ENCODE measurements at places on chromosomes 4 and X. TPM values are rescaled to one million over a fixed set of nuclear protein-coding genes. Genes with fewer than 3 reads are reported as not detected.
A peak's percentile ranks its signal among the peaks of the same experiment; 100 is the strongest.

- DNase-seq = no peak
Measured at GRCh38 chr4:82744284-82744968, 54.2 kb downstream of the SCD5 start.

DNA sequence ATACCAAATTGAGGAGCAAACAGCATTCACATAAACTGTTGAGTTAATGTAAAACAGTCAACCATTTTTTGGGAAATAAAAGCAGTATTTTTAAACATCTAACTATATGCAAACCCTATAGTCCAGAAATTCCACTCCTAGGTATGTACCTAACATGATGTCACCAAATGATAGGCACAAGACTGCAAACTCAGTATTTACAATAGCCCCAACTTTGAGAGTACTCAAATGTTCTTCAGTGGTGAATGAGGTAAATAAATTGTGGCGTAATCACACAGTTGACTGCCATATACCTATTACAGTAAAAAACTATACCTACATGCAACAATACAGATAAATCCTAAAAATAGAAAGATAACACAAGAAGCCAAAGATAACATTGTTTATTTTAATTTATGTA is 1243.8 kb upstream of the ADGRL3 start:
- DNase-seq = no peak

DNA sequence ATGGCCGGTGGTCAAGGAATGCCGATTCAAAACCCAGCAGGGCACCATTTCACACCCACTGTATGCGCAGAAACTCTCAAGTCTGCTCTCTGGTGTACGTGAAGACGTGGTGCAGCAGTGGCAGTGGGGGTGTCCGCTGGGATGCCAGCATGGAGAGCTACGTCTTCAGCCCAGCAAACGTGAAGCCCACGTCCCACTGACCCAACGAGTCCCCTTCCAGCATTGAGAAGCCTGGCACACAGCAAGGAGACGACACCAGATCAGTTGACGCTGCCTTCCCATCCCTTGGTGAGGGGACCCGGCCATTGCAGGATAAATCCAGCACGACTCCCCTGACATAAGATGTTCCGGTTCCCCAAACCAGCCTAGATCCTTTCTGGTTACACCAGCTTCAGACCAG is 2.2 kb upstream of the PLXNB3 start:
- DNase-seq = no peak

GRCh38 chrX:123830309-123830708 is 29.5 kb upstream of the XIAP start:
- no peak for DNase-seq

- DNase-seq = peak; percentile 53
Measured at GRCh38 chr4:154928640-154929257, 147.7 kb downstream of the RBM46 start.

GRCh38 chr4:182916483-182917181 is 554 bp downstream of the DCTD start:
- DNase-seq = peak; percentile 66

DNA sequence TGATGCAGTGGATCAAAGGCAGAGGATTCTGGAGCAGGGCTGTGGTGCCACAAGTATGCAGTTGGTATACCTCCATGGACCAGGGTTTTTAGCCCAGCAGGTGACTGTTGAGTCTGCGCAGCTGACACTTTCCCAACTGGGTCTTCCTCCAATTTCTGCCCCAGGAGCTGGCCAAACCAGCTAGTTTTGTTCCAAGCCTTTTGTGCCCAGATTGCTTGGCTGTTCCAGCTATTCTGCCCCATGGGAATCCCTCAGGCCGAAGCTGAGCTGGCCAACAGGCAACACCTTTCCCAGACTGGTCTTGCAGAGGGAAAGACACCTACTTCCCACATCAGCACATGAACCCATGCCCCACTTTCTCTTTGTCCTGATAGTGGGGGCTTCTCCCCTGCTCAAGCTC is 22.8 kb upstream of the ANKRD17 start:
- no peak for DNase-seq

- DNase-seq = no peak
Measured at GRCh38 chr4:15368856-15369255, 59.0 kb upstream of the C1QTNF7 start.

DNA sequence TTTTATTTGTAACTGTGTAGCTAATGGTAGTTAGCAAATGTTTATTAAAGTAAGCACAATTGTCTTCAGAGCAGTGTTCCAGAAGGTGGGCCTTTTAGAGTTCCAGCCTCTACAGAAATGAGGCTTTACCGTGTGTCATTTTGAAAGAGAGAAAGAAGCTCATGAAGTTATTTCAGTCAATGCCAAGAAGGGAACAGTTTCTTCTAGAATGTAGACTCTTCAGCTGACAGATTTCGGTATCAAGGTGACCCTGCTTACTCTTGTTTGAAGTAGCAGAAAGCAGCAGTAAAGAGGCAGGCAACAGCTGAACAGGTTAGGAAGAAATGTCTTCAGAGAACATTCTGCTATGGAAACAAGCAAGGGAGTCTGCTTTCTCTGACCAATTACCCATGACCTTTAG is 93.6 kb downstream of the TASL start:
- DNase-seq = no peak

- DNase-seq = no peak
Measured at GRCh38 chrX:68443155-68443868, 10.0 kb upstream of the OPHN1 start.

DNA sequence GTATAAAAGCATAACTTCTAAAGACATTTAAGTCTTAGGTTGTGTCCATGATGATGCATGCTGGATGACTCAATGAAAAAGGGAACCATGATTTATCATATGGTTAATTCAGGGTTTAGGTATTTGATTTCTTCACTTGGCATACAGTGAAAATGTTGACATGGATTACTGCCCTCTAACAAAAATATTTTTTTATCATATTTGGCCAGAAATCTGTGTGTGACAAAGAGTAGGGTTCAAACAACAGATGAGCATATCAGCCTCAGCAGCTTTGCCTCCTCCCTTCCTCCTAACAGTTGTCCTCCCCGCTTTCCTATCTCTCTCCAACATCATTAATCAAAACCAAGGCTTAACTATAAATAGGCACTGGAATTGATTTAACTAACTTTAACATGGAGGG is 46.3 kb downstream of the ARHGAP6 start:
- DNase-seq = no peak

- DNase-seq = no peak
Measured at GRCh38 chr4:151652841-151653547, 107.8 kb downstream of the GATB start.

DNA sequence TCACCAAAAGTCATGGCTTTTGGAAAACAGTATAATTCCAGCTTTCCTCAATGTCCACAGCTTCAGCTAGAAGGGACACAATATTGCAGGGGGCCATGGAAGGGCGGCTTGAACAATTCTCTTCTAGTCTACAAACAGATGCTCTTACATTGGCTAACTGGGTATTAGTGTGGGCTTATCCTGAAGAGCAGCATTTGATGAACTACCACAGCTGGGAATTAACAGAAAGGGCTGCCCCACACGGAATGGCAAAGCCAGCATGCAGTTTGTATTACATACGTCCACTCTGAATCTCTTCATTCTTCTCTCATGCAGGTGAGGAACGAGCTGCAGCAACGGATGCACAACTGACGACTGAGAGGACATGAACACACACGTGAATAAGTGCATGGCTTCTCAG is 13.0 kb upstream of the PDCL2 start:
- no peak for DNase-seq

- DNase-seq = peak; percentile 13
Measured at GRCh38 chr4:25795566-25796454, 67.0 kb downstream of the SEL1L3 start.

DNA sequence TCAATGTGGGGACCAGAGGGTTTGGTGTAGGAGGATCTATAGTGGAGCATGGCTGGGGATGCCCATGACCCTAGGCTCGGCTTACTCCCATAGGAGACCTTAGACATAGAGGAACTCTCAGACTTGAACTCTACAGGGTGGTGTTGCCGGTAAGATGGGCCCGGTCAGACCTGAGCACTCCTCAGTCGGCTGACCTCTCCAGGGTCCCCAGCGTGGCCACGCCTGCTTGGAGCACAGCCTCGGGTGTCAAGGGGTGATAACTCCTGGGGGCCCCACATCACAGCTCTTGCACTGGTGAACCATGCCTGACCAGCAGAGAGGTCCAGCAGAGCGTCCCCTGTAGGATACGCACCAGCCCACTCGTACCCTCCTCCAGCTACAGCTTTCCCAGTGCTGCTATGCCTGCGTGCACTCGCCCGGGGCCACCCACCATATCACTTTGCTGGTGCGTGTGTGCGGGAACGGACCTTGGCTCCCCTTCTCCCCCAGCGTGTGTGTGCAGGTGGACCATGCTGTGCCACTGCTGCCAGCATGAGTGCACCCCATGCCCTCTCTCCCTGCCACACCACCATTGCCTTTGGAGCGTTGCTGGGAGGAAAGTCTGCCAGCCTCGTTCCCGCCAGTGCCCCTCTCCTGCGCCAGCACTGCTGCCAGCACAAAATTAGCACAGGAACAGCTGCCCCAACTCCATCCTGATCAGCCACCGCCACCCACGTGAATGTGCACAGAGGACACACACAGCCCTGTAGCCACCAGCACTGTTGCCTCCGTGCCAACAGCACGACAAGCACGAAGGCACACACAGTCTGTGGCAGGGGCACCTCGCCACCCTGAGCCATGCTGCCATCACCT is 806.6 kb downstream of the GLUD2 start:
- no peak for DNase-seq

- DNase-seq = no peak
Measured at GRCh38 chr4:152382057-152382785, 153.7 kb downstream of the FBXW7 start.

DNA sequence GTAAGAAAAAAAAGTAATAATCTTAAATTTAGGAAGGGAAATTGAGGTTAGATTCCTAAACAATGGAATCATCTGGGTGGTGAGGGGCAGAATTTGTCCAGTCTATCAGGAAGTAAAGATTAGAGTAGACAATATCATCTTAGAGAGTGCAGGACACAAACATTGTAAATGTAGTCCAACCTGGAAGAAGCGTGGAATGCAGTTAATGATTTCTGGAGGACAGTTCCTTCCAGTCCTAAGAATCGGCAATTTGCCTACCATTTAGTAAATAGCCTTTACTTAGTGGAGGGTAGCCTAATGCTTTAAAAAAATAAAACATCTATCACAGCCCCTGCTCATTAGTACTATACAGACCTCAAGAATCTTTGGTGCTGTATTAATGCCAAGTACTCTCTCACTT is 147.5 kb upstream of the TTC29 start:
- no peak for DNase-seq

DNA sequence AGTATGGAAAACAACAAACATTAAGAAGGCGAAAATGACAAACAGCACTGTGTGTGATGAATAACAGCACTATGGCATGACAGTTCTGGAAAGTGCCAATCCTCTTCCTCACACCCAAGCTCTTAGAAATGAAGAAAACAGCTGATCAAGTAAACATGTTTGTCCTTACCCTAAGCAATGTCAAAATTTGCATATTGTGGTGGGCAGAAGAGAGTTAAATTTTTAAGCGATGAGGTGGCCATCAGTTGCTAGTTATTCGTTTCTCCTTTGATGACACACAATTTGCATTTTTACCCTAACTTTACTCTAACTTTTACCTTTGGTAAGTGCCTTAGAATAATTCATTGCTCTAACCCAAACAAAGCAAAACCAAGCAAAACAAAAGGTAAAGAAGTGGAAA is 8.8 kb downstream of the PROM1 start:
- DNase-seq = no peak

DNA sequence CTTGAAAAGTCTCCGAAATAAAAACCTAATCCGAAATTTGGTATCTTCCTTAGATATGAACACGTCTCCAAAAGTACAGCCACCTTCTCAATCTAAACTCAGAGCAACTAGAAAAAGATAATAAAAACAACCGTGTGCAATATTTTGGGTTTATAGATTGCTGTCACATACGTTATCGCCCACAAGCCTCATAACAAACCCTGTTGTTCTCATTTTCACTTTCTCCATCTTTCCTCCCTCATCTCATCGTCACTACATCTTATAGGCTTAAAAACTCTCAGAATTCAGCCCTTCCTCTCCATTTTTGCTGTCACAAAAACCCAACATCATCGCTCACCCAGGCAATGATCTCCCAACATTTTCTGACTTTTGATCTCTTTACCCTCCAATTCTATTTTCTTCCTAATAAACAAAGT is 448 bp upstream of the SCFD2 start:
- no peak for DNase-seq

- no peak for DNase-seq
Measured at GRCh38 chrX:135194684-135195083, 23.5 kb upstream of the CT55 start.

- DNase-seq = peak; percentile 57
Measured at GRCh38 chrX:66638591-66639500, at the start of gene EDA2R. Gene EDA2R (minus strand): TSS chrX:66639078. CDS start chrX:66616020, 23,058 bp downstream.

DNA sequence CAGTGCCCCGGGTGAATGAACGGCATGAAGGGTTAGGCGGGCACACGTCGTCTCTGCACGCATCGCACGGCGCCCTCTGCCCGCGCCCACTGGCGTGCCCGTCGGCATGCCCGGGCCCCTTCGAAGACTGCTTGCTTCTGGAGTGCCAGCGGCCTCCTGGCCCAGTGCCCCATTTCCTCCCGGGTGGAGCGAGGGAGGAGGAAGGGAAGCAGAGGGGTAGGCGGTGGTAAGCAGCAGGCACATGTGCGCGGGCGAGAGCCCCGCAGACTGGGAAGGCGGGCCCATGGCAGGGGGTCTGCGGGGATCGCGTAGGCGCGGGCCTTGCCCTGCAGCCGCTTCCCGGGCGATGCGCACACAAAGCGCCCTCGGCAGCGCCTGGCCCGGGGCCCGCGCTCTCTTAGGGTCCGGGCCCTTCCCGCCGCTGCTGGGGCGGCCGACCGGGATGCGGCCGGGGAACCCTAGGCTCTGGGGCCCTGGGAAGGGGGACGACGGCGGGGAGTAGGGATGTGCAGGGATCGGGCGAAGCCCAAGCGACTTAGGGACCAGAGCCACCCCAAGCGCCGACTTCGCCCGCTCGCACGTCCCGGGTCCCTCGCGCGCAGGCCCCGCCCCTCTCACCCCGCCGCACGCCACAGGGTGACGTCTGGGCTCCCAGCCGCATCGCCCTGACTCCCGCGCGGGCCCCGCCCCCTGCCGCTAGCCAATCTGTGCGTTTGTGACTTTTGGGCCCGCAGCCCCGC is 866 bp upstream of the EMD start:
- peak; percentile 29 for DNase-seq

- DNase-seq = no peak
Measured at GRCh38 chr4:86556791-86557415, 37.2 kb upstream of the PTPN13 start.

- no peak for DNase-seq
Measured at GRCh38 chr4:71540749-71541269, 202.0 kb downstream of the SLC4A4 start.

GRCh38 chrX:68345025-68345424 is 88.3 kb downstream of the OPHN1 start:
- DNase-seq = no peak

ASB9 gene
- 88.8 TPM for total RNA-seq

LEF1 gene
- total RNA-seq = 37.1 TPM

SLC2A9 gene
- 7.5 TPM for total RNA-seq

PTCHD1 gene
- 0.94 TPM for total RNA-seq

MAGIX gene
- 3.1 TPM for total RNA-seq

MUC7 gene
- not detected for total RNA-seq

SRPK3 gene
- 2.2 TPM for total RNA-seq

ARMCX4 gene
- total RNA-seq = 13.3 TPM

BTK gene
- 3.6 TPM for total RNA-seq

PPBP gene
- total RNA-seq = not detected

ART3 gene
- total RNA-seq = 73.9 TPM
